Dermis microvascular lymphatic vessel endothelial cell (primary cell): ENCODE measurements at places on chromosomes 12 and 14. TPM values are rescaled to one million over a fixed set of nuclear protein-coding genes. Genes with fewer than 3 reads are reported as not detected.

GRCh38 chr12:110262442-110263388 lies 18.3 kb upstream of the ATP2A2 start:
- DNase-seq, result no peak

DNA sequence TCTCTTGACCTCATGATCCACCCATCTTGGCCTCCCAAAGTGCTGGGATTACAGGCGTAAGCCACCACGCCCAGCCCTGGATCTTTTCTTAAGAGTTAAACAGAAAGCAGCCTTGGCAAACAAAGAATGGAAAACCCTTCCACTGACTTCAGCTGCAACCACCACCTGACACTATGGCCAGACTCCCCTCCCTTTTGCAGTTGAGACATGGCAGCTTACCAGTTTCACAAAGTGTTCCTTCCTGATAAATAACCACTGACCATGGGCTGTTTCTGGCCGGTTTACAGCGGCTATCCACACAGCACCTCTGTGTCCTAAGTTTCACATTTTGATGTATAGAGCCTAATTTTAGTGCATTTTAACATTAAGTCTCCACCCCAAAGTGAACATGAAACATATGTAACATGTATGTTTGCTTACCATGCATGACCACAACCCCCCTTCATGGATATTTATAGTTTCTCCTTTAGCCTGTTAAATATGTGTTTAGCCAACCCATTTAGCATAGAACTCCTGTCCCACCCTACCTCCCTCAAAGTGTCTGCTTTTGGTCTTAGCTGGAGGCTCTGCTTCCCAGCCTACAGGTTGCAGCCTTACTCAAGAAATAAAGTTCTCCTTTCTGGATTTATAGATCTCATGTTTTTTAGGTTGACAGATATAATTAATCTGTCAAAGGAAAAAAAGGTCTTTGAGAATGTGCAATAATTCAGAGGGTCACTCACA lies 32.7 kb upstream of the RAB21 start:
- DNase-seq, result no peak

DNA sequence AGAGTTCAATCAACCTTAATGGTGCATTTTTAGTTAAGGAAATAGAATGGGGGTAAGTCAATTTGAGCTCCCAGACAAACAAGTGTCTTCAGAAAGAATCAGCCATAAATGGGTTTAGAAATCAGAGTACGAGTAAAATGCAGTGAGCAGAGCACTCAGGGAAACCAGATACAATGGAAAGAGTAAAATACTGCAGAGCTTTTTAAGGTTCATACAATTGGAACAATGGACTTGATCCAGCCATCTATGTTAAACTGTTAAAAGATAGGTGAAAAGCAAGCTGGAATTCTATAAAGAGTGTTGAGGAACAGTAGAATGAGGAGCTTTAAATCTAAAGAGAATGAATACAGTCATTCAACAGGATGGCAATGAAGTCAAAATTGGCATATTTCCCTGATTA lies 23.8 kb upstream of the PCNX4 start:
- no peak for DNase-seq

DNA sequence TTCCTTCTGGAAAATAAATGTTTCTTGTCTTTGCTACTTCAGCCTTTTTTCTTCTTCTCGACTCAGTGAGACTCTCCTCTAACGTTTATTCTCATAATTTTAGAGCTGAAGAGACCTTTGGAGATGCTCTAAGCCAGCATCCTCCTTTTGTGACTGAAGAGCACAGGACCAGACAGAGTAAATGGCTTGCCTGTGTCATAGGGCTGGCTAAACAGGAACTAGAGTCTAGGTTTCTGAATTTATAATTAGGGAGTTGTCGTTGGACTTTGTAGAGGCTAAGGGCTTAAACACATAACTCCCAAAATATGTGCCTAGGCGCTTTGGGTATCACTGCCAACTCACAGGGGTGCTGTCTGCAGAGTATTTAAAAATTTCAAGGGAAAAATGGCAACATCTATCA lies 98.5 kb downstream of the FGD4 start:
- no peak for DNase-seq

- no peak for DNase-seq
These were observed 12.2 kb downstream of the SLC7A7 start for GRCh38 chr14:22802860-22803686.

DNA sequence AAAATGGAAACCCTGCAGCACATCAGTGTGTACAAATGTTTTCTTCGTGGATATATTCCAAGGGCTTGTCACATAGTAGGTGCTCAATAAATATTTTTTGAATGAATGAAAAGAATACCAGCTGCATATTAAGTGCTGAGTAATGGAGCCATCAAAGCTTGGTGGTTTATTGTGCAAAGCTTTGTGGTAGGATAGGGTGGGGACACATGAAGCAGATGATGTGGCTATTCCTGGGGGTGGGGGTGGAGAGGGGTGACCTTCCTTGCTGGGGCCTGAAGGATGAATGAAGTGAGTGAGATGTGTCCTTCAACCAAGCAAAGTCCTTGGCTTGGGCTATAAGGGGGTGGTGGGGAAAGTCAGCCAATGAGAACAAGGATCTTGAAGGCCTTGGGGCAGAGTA lies 4.3 kb upstream of the KRT81 start:
- DNase-seq, result no peak

DNA sequence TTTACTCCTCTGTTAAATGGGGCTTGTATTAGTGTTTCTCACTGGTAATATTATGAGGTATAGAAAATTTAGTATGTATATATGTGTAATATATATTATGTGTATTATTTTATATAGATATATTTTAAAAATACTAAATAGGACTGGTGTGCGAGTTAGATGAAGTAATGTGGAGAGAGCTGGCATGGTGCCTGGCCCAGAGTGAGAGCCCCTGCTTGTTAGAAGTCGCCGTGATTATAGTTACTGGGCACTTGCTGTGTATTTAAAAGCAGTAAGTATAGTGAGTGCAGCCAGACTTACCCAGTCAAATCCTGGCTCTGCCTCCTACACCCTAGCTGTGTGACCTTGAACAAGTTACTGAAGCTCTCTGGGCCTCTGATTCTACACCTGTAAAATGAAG lies 48.0 kb downstream of the WSCD2 start:
- DNase-seq, result no peak

DNA sequence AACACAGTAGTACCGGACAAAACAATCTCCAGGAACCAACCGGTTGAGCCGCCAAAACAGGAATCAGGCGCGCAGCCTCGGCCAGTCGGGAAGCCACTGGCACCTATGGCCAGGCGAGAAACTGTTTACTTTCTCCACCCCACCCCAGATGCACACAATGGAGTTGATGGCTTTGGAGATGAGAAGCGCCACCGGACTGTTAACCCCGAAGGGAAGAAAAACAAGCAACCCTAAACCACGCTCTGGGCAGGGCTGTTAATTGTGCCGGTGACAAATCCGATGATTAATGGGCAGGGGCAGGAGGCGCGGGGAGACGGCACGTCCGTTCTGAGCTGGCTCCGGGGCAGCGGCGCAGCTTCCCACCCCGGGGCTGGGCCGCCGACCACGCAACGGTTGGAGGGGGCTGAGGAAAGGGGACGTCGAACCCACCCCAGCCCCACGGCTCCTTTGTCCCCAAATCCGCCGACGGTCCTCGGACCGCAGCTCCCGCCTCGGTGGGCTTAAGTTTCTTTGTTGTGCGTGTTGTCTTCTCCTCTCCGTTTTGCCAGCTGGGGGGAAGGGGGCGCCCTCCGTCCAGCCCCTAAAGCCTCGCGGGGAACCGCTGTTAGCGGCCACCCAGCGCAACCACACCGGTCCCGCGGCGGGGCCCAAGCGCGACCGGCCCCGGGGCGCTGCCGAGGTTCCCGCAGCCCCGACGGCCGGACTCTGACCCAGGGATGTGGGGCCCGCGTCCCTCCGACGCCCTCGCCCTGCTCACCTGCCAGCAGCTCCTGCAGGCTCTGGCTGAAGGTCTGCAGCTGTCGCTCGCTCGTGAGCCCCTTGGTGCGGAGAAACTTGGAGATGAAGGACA lies 790 bp downstream of the BTG1 start:
- DNase-seq, result peak; percentile 88

DNA sequence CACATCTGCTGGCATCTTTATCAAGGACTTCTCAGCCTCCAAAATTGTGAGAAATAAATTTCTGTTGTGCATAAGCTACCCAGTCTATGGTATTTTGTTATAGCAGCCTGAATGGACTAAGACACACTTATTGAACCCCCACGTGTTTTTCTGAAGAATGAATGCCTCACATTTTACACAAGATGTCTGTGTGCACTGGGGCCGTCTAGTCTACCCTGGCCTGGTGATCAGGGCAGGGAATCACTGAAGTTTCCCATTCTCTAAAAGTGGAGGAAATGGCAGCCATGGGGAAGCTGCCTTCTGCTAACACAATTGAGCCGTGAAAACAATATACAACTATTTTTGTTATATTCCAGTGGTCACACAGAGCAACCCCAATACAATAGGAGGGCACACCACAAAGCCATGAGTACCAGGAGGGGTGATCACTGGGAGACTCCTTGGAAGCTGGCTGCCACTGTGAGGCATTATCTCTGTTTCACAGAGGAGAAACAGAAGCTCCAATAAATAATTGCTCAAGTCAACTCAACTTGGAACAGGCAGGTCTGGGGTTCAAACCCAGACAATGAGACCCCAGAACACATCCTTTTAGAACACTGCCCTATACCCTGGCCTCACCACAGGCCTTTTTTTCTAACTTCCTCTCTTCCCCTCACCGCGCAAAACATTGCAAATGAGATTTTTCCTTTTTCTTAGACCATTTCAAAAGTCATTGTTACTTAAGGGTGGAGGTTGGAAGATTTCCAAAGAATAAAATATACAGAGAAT lies 18.3 kb upstream of the LTA4H start:
- peak; percentile 64 for DNase-seq

DNA sequence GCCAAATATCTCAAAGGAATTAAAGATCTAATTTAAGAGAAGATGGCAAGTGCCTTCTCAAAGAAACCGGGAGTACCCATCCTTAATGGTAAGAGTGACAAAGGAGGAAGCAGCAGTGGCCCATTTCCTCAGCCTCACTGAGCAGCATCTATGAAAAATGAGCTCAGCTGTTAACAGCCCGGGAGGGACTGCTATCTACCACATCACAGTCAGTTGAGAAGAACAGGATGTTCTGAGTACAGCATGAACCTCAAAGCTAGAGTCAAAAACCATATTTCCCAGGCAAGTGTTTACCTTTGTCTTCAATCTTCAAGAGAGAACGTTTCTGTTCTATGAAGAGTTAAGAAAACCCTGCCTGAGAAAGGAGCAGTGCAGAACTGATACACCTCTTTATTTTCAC lies 115.0 kb downstream of the BTG1 start:
- DNase-seq, result no peak

GRCh38 chr12:32690927-32691326 lies 11.8 kb downstream of the DNM1L start:
- DNase-seq, result no peak

GRCh38 chr12:89618113-89618862 lies 90.3 kb downstream of the ATP2B1 start:
- no peak for DNase-seq

DNA sequence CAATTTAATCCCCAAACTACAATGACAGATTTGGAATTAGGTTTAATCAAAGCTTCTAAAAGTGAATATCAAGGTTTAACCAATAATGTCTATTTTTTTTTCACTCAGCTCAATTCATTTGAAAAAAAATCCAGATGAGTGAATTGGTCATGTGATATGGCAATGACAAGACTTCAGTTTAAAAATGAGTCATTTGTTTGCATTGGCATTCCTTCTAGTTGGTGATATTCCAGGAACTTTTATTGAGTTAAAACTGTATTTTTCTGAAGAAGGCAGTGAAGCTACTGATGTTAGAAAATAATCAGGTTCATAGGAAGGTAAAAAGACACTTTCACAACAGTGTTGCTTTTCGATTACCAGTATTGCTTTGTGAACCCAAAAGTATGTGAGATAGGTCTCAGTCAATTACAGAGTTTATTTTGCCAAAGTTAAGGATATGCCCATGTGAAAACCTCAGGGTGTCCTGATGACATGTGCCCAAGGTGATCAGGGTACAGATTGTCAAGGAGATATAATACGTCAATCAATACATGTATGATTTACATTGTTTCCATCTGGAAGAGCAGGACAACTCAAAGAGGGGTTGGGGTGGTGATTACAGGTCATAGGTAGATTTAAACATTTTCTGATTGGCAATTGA lies 1214.9 kb downstream of the GALC start:
- no peak for DNase-seq

DNA sequence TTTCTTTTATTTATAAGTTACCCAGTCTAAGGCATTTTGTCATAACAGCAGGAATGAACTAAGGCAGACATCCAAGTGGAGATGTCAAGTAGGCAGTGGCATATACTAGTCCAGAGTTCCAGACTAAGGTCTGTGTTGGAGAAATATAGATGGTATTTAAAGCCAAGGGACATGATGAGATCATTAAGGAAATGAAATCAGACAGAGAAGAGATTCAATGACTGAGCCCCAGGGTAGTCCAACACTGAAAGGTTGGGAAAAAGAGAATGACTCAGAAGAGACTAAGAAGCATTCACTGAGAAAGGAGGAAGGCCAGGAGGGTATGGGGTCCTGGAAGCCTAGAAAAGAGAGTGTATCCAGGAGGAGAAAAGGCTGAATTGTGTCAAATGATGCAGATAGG lies 442.2 kb upstream of the CCDC196 start:
- no peak for DNase-seq

GRCh38 chr12:94308612-94309011 lies 151.1 kb downstream of the CEP83 start:
- no peak for DNase-seq

- no peak for DNase-seq
These were observed 52.7 kb upstream of the GPR68 start for GRCh38 chr14:91297081-91297711.

- DNase-seq, result no peak
These were observed 295.0 kb downstream of the GPHN start for GRCh38 chr14:66802962-66803361.

- no peak for DNase-seq
These were observed 99.0 kb downstream of the ESR2 start for GRCh38 chr14:64195199-64195598.

GRCh38 chr14:37202812-37203211 lies 5.1 kb downstream of the MIPOL1 start:
- no peak for DNase-seq

DNA sequence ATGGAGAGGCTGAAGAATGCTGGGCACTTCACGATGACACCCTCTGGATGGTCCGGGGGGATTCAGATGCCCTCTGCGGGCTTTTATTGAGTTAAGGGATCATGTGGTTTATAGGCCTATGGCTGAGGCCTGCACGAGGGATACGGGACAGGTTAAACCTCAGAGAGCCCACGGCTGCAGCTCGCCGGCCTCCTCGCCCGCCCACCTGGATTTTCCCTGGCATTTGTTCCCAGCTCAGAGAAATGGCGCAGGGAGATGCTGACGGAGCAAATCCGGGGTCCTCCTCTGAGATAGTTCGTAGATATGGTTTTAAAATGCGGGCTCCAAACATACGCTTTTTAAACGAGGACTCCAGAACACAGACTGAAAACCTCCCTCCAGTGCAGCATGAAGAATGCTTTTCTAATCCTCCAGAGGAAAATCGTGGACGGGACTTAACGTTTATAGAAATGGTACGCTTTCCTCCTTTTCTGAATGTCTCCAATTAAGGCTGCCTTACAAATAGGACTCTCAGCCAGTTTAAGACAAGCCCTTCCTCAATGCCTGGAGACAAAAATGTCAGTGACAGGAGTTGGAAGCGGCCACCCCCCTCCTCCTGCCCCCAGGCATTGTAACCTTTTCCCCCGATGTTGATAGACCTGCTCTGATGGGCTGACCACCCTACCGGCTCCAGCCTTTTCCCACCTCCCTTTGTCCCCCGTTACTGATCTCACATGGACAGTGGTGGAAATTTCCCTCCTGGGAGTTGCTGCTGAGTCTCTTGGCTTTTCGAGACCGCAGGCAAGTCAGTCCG lies 16.6 kb downstream of the CCND2 start:
- DNase-seq, result no peak

ABHD12B gene
- not detected in 2 replicates for total RNA-seq

SIX6 gene
- total RNA-seq, result not detected in 2 replicates

HOXC11 gene
- not detected in 2 replicates for total RNA-seq

ZNF740 gene
- 10.7 and 11.8 TPM in 2 replicates for total RNA-seq
